ENCODE measurements at places on chromosomes 6 and 20.
A peak's percentile ranks its signal among the peaks of the same experiment; 100 is the strongest.

- DNase-seq = no peak
These were observed 621.5 kb upstream of the BTBD3 start for GRCh38 chr20:11296221-11296620.

DNA sequence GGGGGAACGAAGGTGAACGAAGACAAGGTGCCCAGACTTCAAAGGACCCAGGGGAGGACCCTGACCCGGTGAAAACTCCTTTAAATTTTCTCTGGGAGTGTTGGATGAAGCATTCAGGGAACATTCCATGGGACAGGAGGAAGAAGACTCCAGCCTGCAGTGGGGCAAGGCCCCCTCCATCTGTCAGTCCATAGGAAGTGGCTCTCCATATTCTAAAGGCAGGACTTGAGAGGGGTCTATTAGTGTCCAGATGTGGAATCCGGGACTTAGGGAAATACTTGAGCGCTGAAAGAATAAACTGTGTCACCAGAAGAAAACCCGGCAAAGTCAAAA is 3.2 kb upstream of the BPIFA2 start:
- DNase-seq = no peak

- DNase-seq = no peak
These were observed 31.4 kb downstream of the HAO1 start for GRCh38 chr20:7908905-7909304.

DNA sequence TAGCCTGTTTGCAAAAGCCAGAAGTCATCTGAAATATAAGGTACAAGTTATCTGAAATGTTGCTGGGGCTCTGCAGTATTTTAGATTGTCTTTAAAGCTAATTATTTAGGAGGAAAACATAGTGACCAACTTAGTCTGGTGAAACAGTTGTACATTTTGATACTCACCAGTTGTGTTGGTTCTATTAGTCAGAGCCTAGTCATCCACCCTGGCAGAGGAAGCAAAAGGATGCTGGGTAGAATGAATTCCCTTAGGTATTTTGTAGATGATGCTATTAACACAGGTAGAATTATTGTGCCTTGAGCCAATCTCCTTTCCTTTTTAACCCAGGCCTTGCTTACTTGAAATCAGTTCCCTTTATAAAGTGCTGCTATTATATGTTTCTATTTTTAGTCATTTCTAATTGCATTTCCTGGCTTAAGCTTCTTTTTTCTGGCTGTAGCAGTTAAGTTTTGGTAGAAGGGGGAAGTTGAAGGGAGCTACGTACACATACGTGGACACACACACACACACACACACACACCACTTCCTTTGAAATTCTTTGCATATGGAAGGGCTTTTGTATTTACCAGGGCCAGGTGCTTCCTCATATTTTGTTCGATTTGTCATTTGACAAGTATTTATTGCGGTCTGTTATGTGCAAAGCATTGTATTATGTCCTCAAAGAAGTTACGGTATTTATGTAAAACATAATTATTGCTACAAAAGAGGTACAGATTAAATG is 82.4 kb downstream of the RTN4IP1 start:
- no peak for DNase-seq

- no peak for DNase-seq
These were observed 61.2 kb upstream of the SIRPA start for GRCh38 chr20:1833728-1834726.

GRCh38 chr20:38957235-38957876 is 4.8 kb upstream of the DHX35 start:
- no peak for DNase-seq

DNA sequence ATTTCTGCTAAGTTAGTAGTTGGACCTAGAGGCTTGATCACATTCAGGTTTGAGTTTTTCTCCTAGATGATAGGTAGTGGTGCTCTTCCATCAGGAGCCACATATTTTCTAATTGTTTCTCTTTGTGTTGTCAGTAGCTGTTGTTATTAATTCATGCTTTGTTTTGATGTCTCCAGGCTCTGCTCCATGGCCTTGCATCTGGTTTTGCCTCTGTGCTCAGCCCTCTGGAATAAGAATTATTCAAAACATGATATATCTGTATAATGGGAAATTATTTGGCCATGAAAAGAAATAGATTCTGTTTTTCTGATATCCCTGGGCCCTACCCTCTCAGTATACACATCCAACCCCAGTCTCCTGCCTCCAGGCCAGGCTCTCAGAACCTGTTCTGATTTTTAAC is 184.8 kb downstream of the CDC5L start:
- no peak for DNase-seq

GRCh38 chr20:10854976-10855375 is 181.2 kb upstream of the JAG1 start:
- no peak for DNase-seq

DNA sequence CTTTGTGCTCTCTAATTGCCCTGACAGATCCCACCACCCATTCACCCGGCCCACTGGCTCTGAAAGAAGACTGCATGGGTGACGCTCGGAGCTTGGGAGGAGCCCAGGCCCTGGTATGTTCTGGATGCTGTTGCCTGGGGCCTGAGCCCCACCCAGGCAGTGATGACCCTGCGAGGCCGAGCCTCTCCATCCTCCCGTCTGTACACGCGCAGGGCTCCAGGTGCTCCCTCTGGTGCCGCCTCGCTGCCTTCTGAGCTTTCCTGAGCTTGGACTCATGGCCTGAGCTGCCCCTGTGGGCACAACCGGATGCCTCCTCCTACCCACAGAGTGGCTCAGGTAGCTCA is 61.2 kb downstream of the STK35 start:
- no peak for DNase-seq

- no peak for DNase-seq
These were observed 226.2 kb downstream of the SYNDIG1 start for GRCh38 chr20:24695529-24696225.

GRCh38 chr20:52242237-52243230 is 51.0 kb upstream of the ZFP64 start:
- no peak for DNase-seq

- DNase-seq = no peak
These were observed 252.8 kb upstream of the PLN start for GRCh38 chr6:118295336-118295735.

GRCh38 chr20:11676630-11677287 is 240.9 kb upstream of the BTBD3 start:
- DNase-seq = no peak

DNA sequence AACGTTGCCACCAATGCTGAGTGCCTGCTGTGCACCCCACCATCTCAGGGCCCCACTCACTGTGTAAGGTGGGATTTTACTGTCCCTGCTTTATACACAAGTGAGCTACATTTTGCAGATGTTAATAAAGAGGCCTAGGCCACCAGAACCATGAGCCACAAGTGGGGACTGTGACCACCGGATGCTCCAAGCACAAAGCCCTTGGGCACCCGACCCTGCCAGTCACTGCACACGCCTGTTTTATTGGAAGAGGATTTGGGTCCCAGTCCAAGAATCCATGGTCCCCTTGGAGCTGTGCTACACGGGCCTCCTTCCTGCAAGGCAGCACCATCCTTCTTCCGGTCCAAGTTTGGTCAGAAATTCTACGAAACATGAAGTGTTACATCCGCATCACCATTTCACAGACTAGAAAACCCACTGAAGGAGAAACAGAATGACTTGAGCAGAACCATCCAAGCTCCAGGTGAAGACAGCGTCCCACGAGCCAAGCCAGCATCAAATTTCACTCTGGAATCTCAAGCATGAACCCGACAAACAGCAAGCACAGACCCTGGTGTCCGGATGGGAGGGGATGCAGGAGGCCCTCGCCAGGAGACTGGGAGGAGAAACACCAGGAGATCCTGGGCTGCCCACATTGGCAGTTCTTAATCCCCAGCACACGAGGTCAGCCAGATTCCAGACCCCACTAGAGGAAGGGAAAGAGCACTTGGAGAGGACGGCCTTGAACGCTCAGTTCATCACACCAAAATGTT is 226.9 kb downstream of the DLL1 start:
- no peak for DNase-seq

- DNase-seq = no peak
These were observed 58.8 kb upstream of the SLC22A23 start for GRCh38 chr6:3515669-3516068.

DNA sequence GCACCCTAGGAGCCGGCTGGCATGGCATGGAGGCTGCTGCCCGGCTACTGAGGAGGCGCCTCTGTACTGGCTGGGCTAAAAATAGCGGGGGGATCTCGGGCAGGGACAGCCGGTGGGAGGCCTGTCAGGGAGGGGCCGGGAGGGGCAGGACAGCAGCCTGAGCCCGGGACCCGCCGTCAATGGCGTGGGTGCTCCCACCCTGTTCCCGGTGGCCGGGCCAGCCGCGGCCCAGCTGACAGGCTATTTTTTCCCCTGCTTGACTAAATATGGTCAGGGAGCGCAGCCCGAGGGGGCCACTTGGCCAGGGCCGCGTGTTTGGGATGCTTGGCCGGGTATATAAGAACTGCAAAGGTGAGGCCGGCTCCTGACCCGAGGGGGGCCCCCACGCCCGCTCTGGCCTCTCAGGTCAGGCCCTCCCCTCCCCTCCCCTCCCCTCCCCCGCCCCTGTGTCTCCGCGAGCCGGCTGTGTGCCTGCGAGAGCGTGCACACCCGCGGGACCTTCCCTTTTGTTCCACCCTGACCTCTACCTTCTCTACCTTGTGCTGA is 74.4 kb upstream of the GATA5 start:
- DNase-seq = no peak

DNA sequence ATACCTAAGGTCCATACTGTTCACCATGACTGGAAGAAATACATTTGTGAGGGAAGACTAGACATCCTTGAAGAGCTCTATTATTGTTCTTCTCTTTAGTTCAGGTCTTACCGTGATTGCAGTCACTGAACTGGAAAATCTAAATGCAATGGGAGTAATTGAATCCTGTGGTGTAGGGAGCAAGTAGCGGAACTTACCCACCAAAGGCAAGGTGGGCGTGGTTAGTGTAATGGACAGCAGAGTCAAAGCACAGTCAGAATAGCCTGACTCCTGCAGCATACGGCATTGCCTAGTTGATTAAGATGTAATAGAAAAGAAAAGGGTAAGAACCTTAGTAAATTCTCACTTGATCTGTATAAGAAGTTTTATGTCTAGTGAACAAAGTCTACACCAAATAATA is 679.7 kb upstream of the EPHA7 start:
- no peak for DNase-seq

GRCh38 chr20:35539756-35540212 is 2.1 kb upstream of the ERGIC3 start:
- peak; percentile 9 for DNase-seq

DNA sequence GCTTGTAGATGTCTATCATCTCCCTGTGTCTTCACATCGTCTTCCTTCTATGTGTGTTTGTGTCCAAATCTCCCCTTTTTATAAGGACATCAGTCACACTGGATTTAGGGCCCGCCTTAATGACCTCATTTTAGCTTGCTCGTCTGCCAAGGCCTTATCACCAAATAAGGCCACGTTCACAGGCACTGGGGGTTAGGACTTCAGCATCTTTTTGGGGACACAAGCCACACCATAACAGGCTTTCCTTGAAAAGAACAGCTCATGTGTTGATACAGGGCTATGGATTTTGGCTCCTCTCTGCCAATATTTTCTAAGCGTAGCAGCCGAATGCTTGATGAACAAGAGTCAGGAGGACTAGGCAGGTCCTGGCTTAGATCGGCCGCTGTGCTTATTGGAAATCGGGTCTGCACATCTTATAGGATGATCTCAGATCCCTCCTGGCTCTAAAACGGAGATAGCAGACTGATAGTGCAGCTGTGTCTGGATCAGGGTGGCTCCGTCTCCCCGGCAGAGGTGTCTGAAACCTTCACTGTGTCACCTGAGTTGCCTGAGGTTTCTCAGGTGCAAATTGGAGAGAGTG is 16.2 kb upstream of the TMEM181 start:
- DNase-seq = no peak

DNA sequence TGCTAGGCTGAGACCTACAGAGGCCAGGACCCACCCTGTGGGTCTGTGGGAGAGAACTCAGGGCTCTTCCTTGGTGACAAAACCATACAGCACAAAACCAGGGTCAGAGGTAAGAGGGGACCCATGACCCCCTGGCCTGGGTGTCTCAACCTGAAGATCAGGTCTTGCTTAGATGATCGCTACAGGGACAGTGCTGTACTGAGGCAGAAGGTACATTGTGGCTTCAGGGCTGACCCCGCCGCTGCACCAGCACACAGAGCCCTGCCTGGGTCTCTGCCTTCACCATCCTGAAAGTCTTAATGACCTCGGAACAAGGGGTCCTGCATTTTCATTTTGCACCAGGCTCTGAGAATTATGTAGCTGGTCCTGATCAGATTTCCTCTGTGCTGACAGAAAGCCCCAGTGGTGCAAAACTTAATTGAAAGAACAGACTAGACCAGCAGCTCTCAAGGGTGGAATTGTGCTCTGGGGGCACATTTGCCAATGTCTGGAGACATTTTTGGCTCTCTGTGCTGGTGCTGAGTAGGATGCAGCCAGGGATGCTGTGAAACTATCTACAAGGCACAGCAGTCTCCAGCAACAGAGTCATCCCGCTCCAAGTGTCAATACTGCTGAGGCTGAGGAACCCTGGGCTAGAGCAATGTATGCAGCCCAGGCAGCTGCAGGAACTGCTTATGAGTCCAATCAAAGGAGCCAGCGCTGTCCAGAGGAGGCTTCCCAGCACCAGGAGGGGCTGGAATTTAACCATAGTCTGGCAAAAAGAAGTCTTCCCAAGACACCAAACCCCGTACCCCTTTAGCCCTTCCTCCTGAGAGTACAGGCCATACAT is 254.9 kb downstream of the ERMARD start:
- DNase-seq = no peak

- DNase-seq = no peak
These were observed 147.5 kb upstream of the SMLR1 start for GRCh38 chr6:130679684-130680083.

- no peak for DNase-seq
These were observed 207.0 kb downstream of the CDC5L start for GRCh38 chr6:44594481-44594880.

DNA sequence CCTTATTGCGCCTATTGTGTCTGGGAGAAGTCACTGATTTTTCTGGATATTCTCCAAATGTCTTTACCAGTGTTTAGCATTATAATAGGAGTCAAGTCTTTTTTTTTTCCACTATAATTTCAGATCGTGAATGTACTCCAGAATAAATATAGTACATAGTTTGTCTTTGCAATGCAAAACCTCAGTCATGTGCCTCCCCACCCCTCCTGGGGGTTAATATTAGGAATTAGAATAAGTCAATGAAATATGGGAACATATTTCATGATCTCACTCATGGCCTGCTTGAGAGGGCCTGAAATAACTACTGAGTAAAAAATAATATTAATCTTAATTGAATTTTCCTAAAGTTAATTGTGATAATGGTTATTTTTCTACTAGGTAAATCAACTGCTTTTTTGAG is 79.0 kb upstream of the TMEM170B start:
- DNase-seq = no peak

- DNase-seq = no peak
These were observed 183.0 kb upstream of the MMS22L start for GRCh38 chr6:97465877-97466561.

DNA sequence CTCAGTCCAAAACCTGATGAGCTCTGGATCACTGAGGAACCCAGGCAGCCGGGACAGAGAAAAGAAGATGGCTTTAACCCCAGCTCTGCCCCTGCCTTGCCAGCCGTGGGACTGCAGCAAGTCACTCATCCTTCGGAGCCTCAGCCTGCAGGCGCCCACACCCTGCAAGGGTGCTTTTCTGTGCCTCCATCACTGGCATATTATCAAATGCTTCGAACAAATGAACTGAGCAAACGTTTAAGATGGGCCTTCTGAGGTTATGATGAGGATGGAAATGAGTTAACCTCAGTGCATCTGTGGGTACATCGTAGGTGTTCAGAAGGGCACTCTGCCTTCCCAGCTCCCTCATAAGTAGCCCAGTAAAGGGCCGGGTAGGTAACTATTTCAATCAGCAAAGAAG is 79.0 kb downstream of the NFATC2 start:
- DNase-seq = no peak

- DNase-seq = peak; percentile 70
These were observed 1.7 kb downstream of the TNF start for GRCh38 chr6:31576897-31577578.

GRCh38 chr6:36488221-36488620 is 45.4 kb downstream of the KCTD20 start:
- DNase-seq = no peak

Measured in stimulated activated CD4-positive, alpha-beta T cell treated with anti-CD3 and anti-CD28 coated beads, TNF-alpha, amount 100 ng/mL, for 24 hours (primary cell).